ENCODE measurements at places on chromosomes 1 and 21. TPM values are rescaled to one million over a fixed set of nuclear protein-coding genes. Genes with fewer than 3 reads are reported as not detected.

The GJA8 gene
- not detected for polyA plus RNA-seq

The PRRX1 gene
- 167 TPM for polyA plus RNA-seq

The IRF6 gene
- polyA plus RNA-seq = 0.34 TPM

The MYCL gene
- polyA plus RNA-seq = 2.5 TPM

The TMCO1 gene
- polyA plus RNA-seq = 50.6 TPM

The ACTL8 gene
- polyA plus RNA-seq = not detected

The PLA2G2C gene
- 0.05 TPM for polyA plus RNA-seq

The TMEM54 gene
- 3.7 TPM for polyA plus RNA-seq

The CFHR4 gene
- polyA plus RNA-seq = not detected

The CSF1 gene
- polyA plus RNA-seq = 7.1 TPM

The SPAG17 gene
- polyA plus RNA-seq = 3.2 TPM

The ESRRG gene
- polyA plus RNA-seq = 17.9 TPM

The TEX38 gene
- 0.27 TPM for polyA plus RNA-seq

The ATP6V1G3 gene
- not detected for polyA plus RNA-seq

The CAMK2N1 gene
- 4.2 TPM for polyA plus RNA-seq

The BNIPL gene
- polyA plus RNA-seq = 0.70 TPM

The LCE1F gene
- polyA plus RNA-seq = not detected

The OR14K1 gene
- not detected for polyA plus RNA-seq

The TENT5C gene
- 2.8 TPM for polyA plus RNA-seq

The UBE2U gene
- not detected for polyA plus RNA-seq

The OPTC gene
- not detected for polyA plus RNA-seq

The RRAGC gene
- polyA plus RNA-seq = 18.8 TPM

The ADCY10 gene
- 0.18 TPM for polyA plus RNA-seq

The TFF1 gene
- not detected for polyA plus RNA-seq

The RBM11 gene
- 0.09 TPM for polyA plus RNA-seq

The YIPF1 gene
- polyA plus RNA-seq = 13.8 TPM

The FAAH gene
- 20.1 TPM for polyA plus RNA-seq

The LCE2B gene
- not detected for polyA plus RNA-seq

The CENPS gene
- polyA plus RNA-seq = 8.7 TPM

The BMP8B gene
- polyA plus RNA-seq = 1.3 TPM

The PKP1 gene
- polyA plus RNA-seq = 4.6 TPM

The AMY1A gene
- polyA plus RNA-seq = not detected

The ANKRD35 gene
- 2.9 TPM for polyA plus RNA-seq

The LRRIQ3 gene
- 0.44 TPM for polyA plus RNA-seq

The PRKAA2 gene
- polyA plus RNA-seq = 36.4 TPM

The POMGNT1 gene
- 47.8 TPM for polyA plus RNA-seq

Measured in forelimb muscle (tissue), 1 donor.